Esophagus squamous epithelium (tissue), 5 donors: ENCODE measurements at places on chromosomes 6 and 20.
A peak's percentile ranks its signal among the peaks of the same experiment; 100 is the strongest.

DNA sequence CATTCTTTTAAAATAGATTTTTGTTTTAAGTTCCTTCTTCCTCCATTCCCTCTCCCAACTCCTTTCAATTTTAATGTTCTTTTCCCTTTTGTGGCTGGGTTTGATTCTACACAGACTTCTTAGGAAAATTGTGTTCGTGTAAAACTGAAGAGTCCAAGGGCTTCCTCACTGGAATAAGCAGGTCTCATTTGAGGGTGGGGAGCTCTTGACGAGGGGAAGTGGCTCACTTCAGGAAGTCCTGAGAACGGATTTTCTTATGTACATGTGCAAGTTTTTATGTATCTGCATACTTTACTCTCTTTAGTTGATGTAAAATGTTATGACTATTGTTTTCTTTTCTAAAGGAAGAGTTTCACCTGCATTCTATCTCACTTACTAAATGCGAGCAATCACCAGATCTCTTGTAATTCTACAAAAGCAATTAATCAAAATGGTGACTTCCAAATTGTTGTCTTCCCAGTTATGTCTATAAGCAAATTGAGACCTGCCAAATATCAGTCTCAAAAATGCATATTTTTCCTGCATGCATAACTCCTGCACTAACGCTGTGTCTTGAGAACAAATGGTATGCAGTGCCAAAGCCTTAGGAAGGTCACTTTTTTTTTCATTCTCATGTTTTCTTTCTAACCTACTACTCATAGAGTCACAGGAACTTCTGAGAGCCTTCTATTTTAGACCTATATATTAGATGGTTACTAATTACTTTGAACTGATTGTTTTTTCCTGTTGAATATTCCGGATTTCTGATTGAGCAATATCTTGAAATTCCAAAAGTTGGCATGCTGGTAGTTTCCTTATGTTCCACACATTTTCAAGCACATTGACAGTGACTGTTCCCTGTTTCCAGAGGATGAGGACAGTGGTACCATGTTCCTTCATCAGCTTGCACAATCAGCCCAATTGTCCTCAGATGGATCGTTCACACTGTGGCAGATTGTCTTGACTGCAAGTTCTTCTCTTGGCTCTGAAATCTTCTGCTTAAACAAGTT lies 251.9 kb upstream of the PRDM1 start:
- DNase-seq: no peak

GRCh38 chr6:14596410-14596809 lies 478.8 kb downstream of the CD83 start:
- no peak for DNase-seq

GRCh38 chr6:33908025-33908424 lies 104.2 kb upstream of the MLN start:
- DNase-seq: no peak

DNA sequence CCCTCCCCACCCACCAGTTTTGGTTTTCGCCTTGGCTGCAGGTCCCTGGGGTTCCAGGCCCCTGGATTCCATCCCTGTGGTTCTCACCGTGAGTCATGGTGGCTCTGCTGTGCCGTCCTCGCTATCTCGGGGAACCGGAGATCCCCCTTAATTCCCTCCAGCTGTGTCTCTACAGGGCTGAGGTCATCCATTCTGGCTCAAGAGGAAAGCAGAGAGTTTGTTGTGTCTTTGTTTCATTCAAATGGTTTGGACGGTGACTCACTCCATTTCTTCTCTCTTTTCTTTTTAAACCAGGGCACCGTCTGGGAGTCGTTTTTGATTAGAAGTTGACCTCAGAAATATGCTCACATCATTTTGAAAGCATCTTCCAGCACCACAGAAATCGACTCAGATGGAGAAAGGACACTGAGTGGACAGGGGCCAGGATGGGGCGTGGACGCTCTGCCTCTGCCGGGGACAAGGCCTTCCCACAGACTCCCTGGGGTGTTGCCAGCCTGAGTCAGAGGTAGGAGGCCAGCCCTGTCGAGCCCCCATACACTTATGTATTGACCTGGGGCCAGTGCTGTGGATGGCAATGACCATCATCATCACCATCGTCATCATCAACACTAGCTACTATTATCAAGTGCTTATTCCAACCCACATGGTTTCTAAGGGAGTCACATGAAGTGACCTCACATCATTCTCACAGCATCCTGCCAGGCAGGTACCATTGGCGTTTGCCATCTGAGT lies 176.2 kb downstream of the NFATC2 start:
- DNase-seq: no peak

DNA sequence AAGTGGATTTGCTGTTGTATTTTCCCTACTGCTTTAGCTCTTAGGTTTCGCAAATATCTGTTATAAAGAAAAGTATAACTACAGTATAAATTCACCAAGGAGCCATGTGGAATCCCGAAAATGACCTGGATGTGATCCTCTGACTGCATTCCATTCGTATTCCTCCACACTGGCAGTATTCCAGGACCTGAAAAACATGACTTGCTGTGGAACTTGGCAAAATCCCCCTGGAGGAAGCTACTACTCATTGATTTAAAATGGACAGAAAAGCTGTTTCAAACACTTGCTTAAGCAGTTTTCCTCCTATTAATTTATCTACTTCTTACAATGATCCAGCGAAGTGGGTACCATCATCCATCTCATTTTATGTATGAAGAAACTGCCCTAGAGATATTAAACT lies 13.3 kb upstream of the ENPP5 start:
- no peak for DNase-seq

GRCh38 chr6:10030942-10031537 lies 383.8 kb downstream of the TFAP2A start:
- no peak for DNase-seq

DNA sequence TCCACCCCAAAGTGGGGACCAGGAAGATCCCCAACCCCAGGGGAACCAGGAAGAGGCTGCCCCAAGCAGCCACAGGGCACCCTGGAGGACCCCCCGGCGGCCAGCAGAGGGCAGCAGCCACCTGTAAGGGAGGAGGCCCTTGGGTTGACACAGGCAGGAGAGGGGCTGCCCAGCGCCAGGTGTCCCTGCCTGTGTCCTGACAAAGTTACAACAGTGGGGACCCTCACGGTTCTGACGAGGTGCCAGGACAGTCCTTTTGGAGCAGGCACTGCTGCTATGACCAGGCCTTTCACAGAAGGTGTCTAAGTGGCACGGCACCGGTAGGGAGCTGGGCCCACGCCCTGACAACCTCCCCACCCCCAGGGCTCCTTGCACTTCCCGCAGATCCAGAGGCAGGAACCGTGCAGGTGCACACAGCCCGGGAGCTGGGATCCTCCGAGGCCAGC lies 176.7 kb downstream of the BMP7 start:
- DNase-seq: no peak

DNA sequence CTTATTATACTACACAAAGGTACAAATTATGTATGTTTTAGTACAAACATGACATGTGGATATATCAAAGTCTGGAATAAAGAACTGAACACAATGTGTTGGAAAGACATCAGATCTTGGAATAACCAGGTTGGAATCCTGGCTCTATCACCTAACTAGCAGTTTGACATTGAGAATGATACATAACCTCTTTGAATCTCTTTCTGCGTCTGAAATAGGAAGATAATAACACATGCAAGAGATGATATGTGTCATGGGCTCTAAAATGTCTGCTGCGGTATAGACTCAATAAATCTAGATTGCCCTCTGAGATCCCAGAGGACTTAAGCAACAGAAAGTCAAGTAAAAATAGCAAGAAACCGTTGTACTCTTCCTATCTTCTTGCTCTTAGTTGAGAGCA lies 66.8 kb upstream of the CCN2 start:
- no peak for DNase-seq

GRCh38 chr6:127992144-127992543 lies 91.3 kb upstream of the THEMIS start:
- no peak for DNase-seq

DNA sequence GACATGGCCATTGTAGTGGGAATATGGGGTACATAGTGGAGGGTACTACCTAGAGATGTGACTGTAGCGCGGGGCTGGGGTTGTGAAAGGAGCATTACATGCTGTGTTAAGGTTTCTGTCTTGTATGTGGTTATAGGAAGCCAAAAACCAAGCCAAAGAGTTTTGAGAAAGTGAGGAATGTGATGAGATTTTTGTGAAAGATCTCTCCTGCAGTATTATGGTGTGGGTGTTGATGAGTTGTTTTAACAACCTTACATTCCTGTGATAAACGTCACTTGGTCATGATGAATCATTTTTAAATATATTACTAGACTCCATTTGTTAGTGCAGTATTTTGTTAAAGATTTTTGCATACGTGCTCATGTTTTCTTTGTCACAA lies 48.9 kb downstream of the ZFAND3 start:
- no peak for DNase-seq

- no peak for DNase-seq
These were observed 17.4 kb downstream of the HSPA12B start for GRCh38 chr20:3749689-3750531.

DNA sequence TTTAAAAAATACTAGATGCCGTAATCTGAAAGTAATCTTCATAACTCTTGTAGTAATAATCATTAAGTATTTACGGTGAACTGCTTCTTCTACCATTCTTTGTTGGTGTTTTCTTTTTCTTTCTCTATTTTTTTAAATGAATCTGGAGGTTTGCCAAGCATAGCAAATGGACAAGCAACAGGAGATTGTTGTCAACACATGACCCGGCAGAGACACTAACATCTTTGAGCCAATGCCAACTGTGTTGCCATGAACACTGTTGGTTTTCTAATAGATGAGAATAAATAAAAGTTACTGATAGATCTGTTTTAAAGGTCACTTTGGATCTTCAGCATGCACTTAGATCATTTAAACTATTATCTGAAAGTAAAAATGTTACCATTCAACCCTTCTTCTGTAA lies 523.6 kb upstream of the EYS start:
- no peak for DNase-seq

GRCh38 chr20:2751878-2752566 lies 48.4 kb downstream of the CPXM1 start:
- DNase-seq: no peak

DNA sequence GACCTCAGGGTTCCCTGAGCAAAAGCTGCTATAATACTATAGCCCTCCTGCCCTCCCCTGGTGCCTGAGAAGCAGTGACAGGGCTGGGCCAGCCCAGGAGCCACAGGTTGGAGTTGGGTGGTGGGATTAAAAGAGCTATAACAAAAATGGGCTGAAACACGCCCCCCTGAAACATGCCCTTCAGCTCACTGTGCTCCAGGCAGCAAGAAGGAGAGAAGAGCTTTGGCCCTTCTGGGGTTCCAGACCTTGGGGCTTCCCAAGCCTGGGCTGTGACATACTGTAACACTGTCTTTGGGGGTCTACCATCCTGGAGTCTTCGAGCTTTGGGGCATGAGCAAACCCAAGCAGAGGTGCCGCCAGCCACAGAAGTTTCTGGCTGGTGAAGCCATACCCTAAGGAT lies 129.2 kb downstream of the HTR1B start:
- DNase-seq: no peak

GRCh38 chr6:6407071-6407741 lies 86.7 kb upstream of the F13A1 start:
- no peak for DNase-seq

- DNase-seq: no peak
These were observed 35.7 kb downstream of the CSNK2A1 start for GRCh38 chr20:507761-508332.

- no peak for DNase-seq
These were observed 15.6 kb upstream of the JAG1 start for GRCh38 chr20:10689385-10689784.

GRCh38 chr20:10576411-10577090 lies 97.2 kb downstream of the JAG1 start:
- no peak for DNase-seq

- no peak for DNase-seq
These were observed 74.9 kb upstream of the POU3F2 start for GRCh38 chr6:98759459-98759858.

- DNase-seq: peak; percentile 60
These were observed 23.1 kb downstream of the VPS52 start for GRCh38 chr6:33248643-33248931.

- DNase-seq: no peak
These were observed 5.5 kb upstream of the DAAM2 start for GRCh38 chr6:39786649-39787048.

- DNase-seq: no peak
These were observed 170.2 kb downstream of the SLC24A3 start for GRCh38 chr20:19382386-19383340.

GRCh38 chr6:46368169-46368536 lies 123.1 kb downstream of the RCAN2 start:
- no peak for DNase-seq

DNA sequence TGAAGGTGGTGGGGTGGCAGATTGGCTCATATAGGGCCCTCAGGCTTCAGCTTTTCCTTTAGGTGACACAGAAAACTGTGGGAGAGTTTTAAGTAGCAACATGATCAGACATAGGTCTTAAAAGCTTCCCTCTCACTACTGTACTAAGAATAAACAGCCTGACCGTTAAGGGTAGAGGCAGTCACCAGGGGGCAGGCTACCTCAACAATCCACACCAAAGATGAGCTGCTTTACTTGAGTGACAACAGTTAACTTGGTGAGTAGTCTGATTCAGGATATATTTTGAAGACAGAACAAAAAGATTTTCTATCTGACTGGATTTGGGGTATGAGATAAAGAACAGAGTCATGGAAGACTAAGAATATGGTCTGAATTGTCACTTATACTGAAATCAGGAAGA lies 193.1 kb upstream of the SHLD1 start:
- DNase-seq: no peak

GRCh38 chr6:128452713-128453112 lies 67.7 kb downstream of the PTPRK start:
- no peak for DNase-seq

GRCh38 chr6:105606831-105607463 lies 204.1 kb upstream of the PREP start:
- DNase-seq: no peak

- DNase-seq: no peak
These were observed 7.4 kb downstream of the ADRM1 start for GRCh38 chr20:62309947-62310756.

DNA sequence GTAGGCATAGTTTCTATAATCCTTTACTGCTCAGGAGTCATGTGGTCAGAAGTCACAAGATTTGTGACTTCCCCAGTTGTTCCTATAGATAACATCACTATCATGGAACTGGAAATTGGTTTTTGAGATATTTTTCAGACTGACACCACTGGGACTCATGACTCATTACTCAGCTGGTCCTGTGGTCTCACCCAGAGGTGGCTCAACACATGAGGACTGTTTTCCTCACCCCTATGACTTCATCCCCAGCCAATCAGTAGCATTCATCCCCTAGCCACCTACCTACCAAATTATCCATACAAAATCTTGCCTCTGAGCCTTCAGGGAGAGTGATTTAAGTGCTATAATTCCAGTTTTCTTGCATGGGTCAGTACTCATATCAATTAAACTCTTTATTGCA lies 1217.7 kb downstream of the EPHA7 start:
- DNase-seq: no peak
